ENCODE measurements at places on chromosomes 2 and 18.
A peak's percentile ranks its signal among the peaks of the same experiment; 100 is the strongest.

DNA sequence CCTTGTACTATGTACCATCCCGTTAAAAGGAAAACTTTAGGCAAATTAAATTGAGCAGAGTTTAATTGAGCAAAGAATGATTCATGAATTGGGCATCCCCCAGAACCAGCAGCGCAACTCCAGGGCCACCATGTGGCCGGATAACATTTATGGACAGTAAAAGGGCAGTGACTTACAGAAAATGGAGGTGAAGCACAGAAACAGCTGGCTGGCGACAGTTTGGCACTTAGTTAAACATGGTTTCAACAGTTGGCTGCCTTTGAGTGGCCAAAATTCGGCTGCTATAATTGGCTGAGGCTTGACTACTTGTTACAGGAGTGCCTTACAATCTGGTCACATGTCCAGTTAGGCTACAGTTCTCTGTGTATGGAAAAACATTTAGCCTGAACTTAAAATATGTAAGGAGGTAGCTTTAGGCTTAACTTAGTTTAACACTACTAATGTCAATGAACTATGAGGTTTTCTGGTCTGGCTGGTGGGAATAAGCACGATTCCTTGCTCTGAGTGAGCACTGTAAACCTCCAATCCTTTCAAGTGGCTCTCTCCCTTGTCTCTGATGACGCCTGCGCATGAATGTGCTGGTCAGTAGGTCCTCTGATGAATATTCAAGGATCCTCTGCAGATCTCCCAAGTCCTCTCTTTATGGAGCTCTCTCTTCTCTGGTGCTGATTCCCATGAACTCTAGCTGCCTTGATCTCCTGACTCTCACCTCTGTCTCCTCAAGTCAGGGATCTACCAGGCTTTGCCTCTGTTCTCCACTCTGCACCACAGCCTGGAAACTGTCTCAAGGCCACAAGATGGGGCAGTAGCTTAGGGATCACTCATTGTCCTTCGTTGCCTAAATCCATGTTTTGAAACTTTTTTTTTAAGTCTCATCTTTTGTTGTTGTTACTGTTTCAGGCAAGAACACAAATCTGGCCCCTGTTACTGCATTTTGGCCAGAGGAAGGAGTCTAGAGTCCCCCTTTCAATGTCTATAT is 24.4 kb upstream of the RAB31 start:
- DNase-seq: no peak

DNA sequence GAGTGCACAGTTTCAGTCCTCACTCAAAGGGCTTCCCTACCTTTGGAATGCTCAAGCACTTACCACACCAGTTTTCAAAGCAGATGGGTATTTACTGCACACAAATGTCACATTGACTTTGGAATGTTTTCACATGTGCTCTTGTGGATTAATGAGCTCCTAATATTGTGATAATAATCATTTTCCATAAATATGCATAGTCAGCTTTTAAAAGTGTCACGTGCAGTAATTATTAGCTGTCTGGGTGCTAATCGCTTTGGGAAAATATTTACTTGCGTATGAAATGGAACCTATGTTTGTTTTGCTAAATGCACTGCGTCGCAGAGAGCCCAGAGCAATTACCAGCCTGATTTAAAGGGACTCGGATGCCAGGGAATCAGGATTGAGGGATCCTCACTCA is 229.3 kb downstream of the SMAD2 start:
- no peak for DNase-seq

DNA sequence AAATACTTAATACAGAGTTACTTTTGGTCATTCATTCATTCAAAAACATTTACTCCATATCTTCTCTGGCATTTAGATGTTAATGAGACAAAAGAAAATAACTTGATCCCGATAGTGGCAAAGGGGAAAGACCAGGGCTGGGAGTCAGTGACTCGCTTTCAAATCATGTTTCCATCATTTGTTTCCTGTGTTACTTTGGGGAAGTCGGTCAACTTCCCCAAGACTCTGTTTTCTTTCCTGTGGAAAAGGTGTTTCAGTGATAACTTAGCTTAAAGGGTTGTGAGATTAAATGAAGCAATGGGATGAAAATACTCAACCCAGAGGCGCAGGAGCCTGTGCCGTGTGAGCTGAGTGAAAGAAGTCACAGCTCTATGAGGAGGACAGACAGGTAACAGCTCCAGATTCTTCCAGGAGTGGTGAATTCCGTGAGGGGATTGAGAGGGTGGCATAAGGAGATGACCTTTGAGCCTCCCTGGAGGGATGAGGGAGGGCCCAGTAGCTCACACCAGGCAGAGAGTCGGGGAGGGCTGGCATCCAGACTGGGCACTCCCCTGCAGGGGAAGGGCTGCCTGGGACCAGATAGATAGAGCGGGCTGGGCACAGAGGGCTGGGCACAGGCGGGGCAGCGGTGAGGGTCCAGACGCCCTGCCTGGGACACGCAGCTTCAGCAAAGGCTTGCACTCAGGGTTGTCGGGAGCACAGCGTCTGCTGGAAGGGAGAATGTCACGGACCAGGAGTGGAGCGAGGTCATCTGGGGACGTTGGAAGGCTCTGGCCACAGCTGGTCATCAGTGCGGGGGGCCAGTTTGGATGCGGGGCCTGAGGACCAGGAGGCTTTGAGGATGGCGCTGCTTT is 70.1 kb downstream of the TSHZ1 start:
- DNase-seq: no peak

DNA sequence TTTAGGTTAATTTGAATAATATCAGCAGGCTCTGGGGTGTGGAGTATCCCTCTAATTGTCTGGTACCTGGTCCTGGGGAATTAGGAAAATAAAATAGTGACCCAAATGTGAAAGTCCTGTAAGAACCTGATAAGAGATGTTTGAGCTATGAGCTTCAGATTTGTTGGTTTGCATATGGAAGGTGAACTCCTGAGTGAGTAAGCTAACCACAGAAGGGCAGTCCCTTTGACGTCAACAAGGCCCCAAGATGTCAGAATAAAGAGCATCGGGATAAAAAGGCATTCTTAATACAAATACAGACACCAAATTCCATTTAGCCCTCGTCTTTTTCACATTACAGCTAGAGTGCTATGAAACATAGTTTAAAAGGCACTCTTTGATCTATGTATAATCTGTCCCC is 1366.3 kb upstream of the TMEFF2 start:
- DNase-seq: no peak

GRCh38 chr2:174753038-174753633 is 11.1 kb downstream of the CHRNA1 start:
- no peak for DNase-seq

DNA sequence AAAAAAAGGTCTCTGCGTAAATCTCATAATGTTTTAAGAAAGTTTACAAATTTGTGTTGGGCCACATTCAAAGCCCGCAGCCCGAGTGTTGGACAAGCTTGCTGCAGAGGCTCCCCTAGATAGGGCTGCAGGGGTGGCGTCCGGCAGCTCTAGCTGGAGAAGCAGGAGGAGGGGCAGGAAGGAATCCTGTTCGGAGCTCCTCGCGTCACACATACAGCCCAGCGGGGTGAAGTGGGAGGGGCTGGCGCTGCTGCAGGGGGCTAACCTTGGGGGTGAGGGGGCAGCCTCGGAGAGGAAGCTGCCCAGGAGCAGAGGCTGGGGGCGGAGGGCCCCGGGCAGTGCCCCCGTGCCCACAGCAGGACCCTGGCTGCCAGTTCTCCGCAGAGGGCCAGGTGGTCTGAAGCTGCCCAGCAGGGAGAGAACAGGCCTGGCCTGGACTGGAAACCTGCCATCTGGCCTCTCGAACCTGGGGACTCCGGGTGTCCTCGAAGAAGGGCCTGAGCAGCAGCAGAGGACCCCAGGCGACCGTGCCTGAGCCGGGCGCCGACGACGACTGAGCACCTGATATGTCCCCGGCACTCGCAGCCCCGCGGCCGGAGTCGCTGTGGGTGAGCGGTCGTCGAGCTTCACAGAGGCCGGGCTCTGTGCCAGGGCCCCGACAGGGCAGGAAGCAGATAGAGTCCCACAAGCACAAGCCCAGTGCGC is 2.6 kb upstream of the GPR35 start:
- no peak for DNase-seq

GRCh38 chr18:60322591-60322990 is 50.0 kb downstream of the MC4R start:
- peak; percentile 9 for DNase-seq

DNA sequence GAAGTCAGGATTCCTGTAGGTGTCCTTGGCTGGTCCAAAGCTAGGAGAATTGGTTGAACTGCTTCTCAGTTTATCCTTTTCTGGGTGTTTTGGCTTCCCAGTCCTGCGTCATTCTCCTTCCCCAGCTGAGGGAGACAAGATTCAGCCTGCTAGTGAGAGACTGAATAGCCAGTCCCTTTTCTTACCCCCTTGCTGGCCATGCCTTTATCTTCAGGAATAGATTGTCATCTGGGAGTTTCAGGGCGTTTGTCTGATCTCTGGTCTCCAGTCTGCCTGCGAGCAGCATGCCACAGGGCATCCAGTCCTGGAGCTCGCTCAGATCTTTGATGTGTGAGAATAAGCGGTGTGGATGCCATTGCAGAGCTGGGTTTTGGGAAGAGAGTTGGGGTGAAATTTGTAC is 5.8 kb downstream of the MYO1B start:
- no peak for DNase-seq

DNA sequence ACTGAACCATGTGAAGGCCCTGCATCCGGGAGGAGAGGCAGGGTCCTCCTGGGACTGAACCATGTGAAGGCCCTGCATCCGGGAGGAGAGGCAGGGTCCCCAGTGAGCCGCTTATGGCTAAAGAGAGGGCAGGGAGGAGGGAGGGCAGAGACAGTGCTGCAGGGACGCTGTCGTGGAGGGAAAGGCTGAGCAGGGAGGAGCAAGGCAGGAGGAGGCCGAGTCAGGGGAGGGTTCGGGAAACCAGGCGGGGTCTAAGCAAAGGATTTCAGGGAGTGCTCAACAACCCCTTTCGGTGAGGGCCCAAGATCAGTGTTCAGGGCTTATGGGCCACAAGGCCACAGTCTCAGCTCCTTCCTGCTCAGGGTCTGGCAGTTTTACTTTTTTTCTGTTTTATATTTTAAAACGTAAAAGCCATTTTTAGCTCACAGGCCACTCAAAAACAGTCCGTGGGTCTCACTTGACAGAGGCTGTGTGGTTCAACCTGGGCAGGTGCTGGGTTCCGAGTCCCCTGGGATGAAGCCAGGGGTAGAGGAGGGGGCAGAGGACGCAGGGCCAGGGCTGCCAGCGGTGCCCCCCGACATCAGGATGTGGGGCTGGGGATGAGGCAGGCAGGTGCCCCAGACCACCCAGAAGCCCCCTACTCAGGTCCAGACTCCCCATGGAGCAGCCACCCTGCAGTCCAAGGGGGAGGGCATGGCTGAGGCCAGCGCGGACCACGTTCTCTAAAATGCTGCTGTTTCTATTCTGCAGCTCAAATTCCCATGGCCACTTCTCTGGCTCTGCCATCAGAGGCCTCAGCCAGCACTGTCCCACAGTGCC is 5.2 kb downstream of the TMEM18 start:
- no peak for DNase-seq

DNA sequence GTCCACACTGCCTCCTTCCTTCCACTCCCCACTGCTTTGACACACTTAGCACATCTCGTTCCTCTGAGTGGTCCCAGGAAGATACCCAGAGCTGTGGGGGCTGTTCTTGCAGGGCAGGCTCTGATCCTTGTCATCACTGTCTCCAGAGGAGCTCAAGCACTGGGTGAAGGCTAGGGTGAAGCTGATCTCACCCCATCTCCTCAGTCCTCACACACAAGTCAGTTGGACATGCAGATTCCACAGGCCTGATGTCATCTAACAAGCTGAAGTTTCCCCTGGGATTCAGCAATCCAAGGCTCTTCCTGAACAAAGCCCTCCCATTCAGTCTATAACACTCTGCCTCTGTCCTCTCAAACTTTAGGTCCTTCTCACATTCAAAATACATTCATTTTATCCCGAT is 90.6 kb upstream of the RAB6C start:
- DNase-seq: peak; percentile 4

- DNase-seq: no peak
Observed at GRCh38 chr18:13191031-13191430, 27.5 kb upstream of the LDLRAD4 start.

DNA sequence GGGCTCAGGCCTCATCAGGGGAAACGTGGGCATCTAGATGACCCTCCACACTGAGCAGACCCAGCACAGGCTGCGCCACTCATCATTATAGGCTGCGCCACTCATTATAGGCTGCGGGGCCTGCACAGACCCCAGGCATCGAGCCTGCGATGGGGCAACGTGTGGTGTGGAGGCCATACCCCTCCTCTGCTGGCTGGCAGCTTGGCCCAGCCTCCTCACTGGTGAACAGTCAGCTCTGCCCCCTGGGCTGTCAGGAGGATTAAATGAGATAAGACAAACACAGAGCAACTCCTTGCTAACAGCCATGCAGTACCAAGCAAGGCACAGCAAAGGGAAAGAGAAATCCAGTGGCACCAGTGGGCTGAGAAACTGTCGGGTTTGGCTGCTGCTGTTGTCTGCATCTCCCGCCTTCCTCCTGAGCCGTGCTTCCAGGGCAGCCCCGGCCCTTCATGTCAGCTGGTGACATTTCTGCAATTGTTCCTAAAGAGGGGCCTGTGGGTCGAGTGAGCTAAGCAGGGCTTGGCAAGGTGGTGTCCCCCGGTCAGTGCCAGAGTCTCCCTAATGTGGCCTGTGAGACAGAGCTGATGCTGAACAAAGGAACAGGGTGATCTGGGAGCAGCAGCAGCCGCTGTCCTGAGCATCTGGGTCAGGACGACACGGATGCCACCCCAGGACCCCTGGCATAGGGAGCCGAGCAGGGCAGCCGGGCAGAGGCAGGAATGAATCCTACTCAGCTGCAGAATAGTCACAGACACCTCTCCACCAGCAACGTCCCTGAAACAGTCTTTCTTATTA is 48.7 kb downstream of the RRM2 start:
- DNase-seq: no peak

DNA sequence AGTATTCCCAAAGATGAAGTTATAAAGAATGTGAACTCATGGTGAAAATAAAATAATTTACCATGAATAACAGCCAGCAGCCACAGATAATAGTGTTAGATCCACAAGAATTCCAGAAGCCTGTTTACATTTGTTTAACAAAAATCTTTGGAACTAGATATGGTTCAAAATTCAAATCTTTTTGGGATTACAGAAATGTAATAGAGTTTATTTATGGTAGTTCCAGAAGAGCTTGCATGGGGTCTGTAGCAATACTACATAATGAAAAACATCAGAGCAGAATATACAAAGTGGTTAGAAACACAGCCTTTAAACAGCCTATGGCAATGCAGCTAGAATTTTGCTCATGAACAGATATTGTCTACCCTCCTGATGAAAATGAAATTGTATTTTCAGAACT is 179.1 kb downstream of the RDH14 start:
- no peak for DNase-seq

GRCh38 chr2:117815946-117816345 is 1.5 kb downstream of the DDX18 start:
- no peak for DNase-seq

DNA sequence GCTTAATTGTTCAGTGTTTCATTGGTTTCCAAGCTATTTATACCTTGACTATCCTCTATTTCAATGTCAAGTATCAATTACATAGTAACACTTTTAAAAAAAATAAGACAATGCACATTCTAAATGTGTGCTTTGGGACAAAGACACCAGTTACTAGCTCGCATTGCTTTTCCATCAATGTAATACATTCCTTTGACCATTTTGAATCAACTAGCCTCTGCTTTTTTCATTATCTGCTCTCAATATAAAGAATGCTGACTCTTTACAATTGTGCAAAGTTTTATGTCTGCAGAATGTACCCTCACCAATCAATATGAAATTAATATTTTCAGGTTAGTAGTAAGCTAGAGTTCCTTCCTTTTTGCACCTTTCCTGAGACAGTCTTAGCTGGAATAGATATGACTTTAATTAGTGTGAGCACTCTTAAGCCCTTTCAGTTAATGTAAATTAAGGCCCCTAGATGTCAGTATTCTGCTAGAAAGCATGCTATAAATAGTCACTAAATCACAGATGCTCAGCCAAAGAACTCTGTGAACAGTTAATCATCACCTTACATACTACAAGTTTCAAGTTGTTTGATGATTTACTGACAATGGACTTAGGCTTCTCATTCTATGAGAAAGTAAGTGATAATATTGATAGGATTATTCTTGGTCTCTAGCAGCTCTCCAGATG is 413.6 kb downstream of the PTH2R start:
- no peak for DNase-seq

All from AG04449 (cell line).